ENCODE measurements at places on chromosomes 1 and 21.

DNA sequence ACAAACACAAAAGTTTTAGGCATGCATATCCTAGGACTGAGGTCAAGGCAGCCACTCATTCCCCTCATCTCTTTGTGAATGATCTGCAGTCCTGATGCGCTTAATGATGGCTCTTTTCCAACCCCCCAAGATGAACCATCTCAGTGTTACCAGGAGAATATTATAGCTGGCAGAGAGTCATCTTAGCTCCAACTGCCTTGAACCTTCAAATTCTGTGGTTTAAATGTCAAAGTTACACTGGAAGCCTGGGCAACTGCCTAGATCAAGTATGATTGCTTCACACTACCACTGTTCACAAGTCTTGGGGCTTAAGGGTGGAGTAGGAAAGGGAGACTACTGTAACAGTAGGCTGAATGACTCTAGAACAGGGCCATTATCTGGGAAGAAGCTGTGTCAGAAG is 8.0 kb upstream of the MYBPHL start:
- DNase-seq: no peak

DNA sequence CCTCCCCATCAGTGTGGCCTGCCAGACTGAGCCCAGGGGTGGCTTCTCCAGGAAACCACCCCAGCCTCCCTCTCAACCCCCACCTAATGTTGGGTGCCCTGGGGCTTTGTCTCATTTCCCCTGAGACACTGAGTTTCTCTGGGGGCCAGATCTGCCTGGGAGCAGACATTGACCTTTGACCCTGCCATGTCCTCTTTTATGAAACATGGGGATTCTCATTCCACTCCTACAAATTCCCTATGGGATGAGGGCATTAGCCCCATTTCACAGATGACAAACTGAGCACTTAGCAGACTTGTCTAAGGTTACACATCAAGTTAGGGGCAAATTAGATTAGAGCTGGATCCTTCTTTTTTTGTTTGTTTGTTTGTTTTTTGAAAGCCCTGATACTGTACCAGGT is 24.1 kb downstream of the RHBG start:
- no peak for DNase-seq

DNA sequence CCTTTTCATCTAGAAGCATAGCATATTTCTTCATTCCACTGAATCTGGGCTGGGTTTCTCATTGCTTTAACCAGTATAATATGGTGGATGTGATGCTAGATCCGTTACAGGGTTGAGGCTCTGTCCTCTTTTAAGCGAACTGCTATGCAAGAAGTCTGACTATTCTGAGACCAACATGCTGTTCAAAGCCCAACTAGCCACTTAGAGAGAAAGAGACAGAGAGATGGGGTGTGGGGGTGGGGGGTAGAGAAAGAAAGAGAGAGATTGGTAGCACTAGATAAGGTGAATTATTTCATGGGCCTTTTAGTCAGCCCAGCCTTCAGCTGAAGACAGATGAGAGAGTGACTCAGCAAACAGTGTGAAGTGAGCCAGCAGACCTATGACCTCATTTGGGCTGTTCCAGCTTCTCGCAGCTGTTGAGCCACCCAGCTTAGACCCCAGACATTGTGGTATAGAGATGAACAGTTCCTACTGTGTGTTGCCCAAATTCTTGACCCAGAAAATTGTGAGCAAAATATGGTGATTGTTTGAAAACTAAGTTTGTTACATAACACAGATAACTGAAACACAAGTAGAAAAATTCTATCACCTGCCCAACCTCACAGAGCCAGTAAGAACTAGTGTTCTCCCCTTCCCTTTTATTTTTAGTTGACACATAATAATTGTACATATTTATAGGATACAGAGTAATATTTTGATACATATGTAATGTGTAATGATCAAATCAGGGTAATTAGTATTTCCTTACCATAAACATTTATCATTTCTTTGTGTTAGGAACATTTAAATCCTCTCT is 40.7 kb upstream of the PRKACB start:
- no peak for DNase-seq

DNA sequence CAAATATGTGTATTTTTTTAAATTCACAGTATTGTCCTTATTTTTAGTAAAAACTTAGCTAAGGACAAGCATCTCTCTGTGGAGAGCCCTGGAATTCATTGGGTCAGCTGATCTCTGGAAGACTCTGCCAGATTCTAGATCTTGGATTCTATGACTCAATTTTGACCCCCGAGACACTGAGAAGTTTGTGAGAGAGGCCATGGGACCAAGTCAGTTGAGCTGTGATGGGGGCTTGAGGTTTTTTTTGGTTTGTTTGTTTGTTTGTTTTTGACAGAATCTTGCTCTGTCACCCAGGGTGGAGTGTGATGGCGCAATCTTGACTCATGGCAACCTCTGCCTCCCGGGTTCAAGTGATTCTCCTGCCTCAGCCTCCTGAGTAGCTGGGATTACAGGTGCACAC is 13.5 kb downstream of the SHISA4 start:
- no peak for DNase-seq

DNA sequence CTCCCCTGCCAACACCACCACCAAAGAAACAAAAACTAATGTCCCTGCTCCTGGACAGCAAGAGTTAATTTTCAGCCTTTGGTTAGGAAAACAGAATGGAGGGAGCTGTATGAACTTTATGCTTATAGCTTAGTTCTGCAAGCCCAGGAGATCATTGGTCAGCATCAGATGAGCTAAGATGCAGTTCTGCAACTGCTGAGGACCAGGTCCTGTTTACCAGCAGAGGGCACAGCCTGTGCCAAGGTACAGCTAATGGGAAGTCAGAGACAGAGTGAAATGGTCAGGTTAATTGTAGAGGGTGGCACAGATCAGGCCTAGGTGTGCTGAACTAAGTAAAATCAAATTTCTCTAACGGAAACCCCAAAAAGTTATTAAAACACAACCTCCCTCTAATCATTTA is 161.3 kb downstream of the ROR1 start:
- DNase-seq: no peak

DNA sequence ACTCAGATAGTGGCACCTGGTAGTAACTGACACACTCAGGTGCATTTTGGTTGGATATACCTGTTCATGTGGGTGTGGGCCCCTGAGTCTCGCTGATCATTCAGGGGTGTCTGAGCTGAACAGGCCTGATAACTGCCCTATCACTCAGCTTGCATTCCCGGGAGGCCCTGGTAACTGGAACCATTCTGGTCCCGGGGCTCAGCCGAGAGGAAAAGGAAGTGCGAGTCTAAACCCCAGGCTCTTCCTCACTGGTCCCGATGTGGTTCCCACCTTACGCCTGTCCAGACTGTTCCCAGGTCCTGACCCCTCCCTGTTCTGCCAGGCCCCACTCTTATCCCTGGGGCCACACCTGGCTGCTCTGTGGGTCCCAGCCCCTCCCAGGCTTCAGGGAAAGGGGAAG is 11.7 kb upstream of the CDK18 start:
- no peak for DNase-seq

- no peak for DNase-seq
Observed at GRCh38 chr1:70084314-70084915, 121.0 kb downstream of the LRRC40 start.

DNA sequence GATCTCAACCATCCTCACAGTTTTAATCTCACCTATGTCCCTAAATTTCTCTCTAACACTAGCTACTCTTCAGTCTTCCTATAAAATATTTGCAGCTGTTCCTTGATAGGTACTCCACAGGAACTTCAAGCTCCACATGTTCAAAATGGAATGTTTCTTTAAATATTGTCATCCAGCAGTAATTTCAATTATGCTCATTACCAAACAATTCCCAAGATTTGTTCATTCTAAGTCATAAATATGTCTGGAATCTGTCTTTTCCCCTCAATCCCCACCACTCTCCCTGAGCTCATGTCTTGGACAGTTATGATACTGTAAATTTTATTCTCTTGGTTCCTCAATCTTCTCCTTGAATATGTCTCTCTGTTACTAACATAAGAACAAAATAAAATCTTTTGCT is 214.4 kb downstream of the NRIP1 start:
- no peak for DNase-seq

- DNase-seq: no peak
Observed at GRCh38 chr1:167881786-167882185, 32.1 kb downstream of the ADCY10 start.

- no peak for DNase-seq
Observed at GRCh38 chr1:31502926-31503511, 73.3 kb upstream of the TINAGL1 start.

GRCh38 chr1:26530410-26530894 is 891 bp downstream of the RPS6KA1 start:
- DNase-seq: no peak

DNA sequence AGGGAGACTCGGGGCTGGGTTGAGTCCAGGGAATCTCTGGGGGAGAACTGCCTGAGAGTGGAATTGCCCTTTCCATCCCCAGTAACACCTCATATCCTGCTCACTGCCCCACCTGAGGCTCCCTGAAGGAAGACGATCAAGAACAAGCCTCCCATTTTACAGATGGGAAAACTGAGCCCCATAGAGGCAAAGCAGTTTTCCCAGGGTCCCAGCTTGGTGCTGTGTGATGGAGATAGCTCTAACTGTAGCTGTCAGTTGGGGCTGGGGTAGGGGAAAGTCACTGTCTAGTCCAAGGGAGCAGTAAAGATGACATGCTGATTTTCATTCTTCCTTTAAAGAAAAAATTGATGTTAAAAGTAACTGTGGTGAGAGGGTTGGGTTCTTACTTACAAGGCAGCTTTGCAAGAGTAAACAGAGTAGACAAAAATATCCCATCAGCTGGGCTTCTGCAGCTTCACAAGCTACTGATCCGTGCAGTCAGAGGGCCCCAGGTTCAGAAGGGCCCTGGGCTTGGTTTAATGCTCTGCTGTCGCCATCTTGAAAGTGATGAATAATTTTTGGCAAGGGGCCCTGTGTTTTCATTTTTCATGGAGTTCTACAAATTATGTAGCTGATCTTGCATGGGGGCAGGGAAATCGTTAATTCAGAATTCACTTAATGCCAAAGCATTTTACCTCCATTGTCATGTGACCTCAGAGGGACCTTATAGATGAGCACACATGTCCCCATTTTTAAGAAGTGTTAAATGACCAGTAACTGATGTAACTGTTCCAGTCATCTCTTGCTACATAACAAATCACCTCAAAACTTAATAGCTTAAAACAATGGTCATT is 17.6 kb upstream of the TNFRSF1B start:
- DNase-seq: no peak

- no peak for DNase-seq
Observed at GRCh38 chr1:185936641-185937040, 202.4 kb downstream of the HMCN1 start.

- no peak for DNase-seq
Observed at GRCh38 chr1:78370779-78371482, 119.8 kb upstream of the PTGFR start.

- DNase-seq: no peak
Observed at GRCh38 chr1:235637756-235638534, 11.6 kb downstream of the GNG4 start.

DNA sequence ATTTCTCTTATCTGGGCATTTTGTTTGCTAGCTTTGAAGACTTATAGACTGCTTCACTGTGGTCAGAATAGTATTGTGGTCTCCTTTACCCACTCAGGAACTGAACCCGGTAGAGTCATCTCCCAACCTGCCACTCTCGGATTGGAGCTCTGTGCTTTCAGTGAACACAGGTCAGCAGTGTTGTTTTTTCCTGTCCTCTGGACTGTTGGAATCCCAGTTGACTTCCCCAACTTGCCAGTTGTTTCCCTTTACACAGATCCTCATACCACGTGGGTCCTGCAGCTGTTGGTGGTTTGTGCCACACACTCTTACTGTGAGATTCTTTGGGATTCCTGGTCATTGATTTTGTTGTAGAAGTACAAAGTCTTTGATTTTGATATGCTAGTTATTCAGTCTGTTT is 214.1 kb downstream of the DYRK1A start:
- no peak for DNase-seq

GRCh38 chr1:199046618-199047017 is 407.8 kb downstream of the PTPRC start:
- DNase-seq: no peak

GRCh38 chr1:225684741-225685140 is 31.8 kb upstream of the ENAH start:
- no peak for DNase-seq

- no peak for DNase-seq
Observed at GRCh38 chr21:29725025-29725736, 214.6 kb downstream of the GRIK1 start.

- no peak for DNase-seq
Observed at GRCh38 chr1:37868466-37868865, 9.1 kb upstream of the MTF1 start.

DNA sequence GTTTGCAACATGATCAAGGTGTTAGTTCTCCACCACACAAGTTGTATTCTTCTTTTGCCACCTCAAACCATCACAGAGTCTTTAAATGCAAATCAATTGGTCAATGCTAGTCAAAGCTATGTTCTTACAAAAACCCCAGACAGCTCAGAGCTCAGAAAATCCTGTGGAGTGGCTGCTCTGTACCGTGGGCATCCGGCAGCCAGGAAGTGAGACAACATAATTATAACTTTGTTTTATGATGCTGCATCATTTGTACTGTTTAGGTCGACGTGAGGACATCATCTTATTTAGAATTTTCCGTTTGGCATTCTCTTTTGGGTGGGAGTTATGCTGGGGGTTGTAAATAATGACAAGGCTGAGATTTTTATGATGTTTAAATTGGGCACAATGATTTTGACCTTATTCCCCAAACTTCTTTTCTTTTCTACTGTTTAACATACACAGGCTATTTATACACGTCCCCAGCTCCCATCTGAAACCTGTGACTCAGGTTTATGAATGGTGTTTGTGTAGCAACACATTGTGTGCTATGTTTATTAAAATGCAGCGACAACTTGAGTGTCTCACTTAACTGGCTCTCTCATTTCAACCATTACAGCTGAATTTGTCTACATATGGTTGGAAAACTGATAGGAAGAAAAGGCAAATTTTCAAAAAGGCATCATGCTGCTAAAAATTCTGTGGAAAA is 124.0 kb downstream of the CNIH3 start:
- no peak for DNase-seq

- DNase-seq: no peak
Observed at GRCh38 chr21:44694776-44695175, 2.2 kb upstream of the KRTAP10-12 start.

- DNase-seq: no peak
Observed at GRCh38 chr1:212780759-212781158, 10.8 kb downstream of the NSL1 start.

GRCh38 chr1:90799326-90799725 is 82.2 kb upstream of the BARHL2 start:
- no peak for DNase-seq
